ENCODE measurements at places on chromosomes 13 and 19. TPM values are rescaled to one million over a fixed set of nuclear protein-coding genes. Genes with fewer than 3 reads are reported as not detected.

The ATP7B gene
- total RNA-seq: 4.6 TPM

DNA sequence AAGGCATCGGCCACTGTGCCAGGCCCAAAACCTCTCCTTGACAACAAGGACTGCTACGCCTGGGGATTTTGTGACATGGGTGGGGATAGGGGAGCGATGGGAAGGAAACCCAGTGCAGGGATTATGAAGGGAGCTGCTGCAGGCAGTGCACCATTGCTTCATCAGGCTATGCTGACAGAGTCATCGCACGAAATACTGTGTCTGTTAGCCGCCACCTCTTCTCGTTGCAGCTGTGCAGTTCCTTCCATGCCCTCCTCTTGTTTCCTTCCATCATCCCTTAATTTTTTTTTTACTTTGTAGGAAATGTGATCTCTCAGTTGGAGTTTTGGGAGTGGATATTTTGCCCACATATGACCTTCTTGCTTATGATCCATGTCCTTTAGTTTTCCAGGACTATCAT, 178.7 kb downstream of the RFC3 start:
- DNase-seq: no peak

DNA sequence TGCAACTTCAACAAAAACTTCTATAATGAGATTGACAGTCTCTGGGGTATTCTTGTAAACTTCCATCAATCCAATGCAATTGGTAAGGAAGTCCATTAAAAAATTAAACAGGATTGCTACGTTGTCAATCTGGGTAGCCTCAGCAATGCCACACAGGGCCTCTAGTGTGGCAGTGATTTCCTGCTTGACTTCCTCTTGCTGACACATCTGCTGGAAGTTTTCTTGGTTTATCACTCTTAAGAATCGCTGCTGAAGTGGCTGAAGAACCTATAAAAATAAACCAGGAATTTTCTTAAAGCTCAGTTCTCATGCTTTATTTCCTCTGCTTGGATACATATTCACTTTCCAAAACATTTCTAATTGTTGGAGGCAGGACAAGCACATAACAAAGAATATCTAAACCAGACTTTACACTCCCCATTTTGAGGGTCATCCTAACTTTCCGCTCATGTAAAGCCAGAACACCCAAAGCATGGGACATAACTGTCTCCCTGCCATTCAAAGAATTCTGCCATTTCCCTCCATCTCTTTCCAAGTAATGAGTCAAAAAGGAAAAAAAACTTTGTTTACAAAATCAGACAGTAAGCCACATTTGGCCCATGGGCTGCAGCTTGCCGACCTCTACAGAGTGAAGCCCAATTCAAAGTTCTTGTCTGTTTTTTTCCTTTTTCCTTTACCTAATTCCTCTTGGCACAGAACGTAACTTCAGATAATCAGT, 23.2 kb upstream of the EEF1AKMT1 start:
- DNase-seq: peak; percentile 64

GRCh38 chr19:14066134-14066533, 4.3 kb upstream of the PALM3 start:
- DNase-seq: no peak

GRCh38 chr13:106626473-106626872, 58.5 kb upstream of the ARGLU1 start:
- DNase-seq: no peak

Measured in lung microvascular endothelial cell (primary cell).